ENCODE measurements at places on chromosomes 1 and 21.

DNA sequence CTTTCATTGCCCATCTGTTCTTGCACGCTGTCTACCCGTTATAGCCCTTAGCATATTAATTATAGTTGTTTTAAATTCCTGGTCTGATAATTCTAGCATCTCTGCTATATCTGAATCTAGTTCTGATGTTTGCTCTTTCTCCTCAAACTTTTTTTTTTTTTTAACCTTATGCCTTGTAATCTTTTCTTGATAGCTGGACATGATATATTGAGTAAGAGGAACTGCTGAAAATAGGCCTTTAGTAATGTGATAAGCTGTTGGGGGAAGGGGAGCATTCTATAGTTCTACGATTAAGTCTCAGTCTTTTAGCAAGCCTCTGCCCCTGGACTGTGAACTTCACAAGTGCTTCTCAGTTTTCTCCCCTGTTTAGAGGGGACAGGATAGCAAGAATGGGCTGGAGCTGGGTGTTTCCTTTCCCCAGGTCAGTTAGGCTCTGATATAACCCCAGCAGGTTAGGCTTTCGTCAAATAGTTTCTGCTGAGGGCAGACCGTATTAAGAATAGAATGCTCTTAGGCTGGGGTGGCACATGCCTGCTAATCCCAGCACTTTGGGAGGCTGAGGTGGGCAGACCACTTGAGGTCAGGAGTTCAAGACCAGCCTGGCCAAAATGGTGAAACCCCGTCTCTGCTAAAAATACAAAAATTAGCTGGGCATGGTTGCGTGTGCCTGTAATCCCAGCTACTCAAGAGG is 62.2 kb downstream of the ZFYVE9 start:
- no peak for DNase-seq

DNA sequence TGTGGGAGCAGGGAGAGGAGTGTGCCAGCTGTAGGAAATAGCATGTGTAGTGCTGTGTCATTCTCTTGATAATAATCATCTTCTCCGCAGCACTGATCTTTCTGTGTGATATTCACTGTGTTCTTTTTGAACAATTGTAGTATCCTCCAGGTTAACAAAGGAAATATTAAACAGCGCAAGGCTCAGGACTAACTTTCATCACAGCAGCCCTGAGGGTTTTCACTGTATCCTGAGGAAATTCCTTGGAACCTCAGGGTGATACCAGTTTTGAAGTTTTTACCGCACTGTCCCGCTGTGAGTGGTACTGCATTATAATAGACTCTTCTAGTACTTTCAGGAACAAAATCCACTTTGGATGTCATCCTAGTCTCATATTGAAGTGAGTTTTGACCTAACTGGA is 228.4 kb upstream of the COA6 start:
- DNase-seq, result no peak

DNA sequence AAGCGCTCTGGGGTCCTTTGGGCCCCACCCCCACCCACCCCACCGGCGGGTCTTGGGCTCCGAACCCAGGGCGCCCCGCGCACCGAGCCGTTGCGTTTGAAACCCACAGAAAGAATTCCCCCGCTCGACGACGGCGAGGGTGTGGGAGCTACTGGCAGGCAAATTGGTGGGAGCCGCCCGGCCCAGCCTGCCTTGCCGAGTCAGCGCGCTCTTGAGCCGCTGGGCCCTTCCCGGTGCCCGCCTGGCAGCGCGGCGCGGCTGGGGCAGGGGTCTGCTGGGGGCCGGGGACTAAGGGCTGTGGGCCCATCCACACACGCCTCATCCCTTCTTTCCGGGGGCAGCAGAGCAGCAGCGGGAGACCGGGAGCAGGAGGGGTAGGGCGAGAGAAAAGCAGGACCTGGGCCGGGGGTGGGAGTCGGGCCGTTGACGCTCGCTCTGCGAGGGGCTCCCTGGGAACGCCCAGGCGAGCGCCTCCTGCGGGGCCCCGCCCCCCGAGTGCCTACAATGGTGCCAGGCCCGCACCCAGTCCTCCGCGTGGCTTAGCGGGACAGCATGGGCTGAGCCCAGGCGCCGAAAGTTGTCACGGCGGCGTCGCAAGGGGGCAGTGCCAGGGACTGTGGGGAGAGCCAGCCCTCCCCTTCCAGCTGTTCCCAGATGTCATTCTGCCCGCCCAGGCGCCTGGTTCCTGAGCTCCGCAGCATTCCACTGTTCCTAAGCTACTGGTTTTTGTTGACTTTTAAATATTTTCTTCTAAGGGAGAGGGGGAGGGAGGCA is at the start of gene C1orf94:
Gene C1orf94 (plus strand): TSS at position 78 of the 774 bp plus-strand sequence. CDS start 883 bp downstream, outside the sequence.
- no peak for DNase-seq

GRCh38 chr1:248804771-248805681 is 20.7 kb downstream of the SH3BP5L start:
- DNase-seq, result no peak

DNA sequence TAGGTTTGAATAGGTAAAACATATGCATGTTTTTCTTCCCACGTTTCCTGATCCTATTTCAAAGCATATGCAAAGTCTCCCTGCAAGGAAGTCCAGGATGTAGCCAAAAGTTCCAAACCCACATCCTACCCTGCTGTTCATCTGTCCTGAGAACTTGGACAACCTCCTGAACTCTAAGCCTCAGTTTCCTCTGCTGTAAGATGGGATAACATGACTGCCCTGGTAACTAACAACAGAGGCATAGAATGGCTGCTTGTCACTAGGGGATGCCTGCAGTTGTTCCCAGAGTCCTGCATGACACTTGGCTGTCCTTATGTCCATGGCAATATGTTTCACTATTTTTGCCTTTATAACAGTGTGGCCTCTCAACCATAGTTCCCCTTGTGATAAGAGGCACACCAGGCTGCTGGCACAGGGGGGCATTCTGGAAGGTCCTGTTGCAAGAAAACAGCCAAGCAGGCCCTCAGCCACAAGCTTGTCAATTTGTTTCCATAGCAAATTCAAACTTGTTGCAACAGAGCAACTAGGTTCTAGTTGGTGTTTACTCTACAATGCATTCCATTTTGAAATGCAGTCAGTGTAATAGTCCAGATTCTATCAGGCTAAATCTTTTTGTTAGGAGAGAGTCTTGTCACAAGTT is 1.5 kb upstream of the HDGF start:
- DNase-seq, result no peak

DNA sequence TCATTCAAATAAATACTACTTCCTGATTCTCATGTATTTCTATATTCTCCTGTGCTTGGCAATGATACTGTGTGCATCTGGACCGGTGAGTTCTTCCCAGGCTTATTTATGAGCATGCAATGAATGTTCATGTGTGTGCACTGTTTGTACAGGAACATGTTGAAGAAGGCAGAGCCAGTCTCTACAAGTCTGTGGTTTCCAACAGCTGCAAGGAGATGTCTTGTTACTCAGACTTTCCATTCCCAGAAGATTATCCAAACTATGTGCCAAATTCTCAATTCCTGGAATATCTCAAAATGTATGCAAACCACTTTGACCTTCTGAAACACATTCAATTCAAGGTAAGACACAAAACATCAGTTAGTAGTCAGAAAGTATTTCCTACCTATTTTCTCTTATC is 19.1 kb downstream of the FMO1 start:
- no peak for DNase-seq

- DNase-seq, result no peak
These were observed 547.3 kb upstream of the BEND5 start for GRCh38 chr1:49323925-49324540.

Data from right kidney (tissue), 9 donors.